ENCODE measurements at places on chromosomes 12 and 14.

DNA sequence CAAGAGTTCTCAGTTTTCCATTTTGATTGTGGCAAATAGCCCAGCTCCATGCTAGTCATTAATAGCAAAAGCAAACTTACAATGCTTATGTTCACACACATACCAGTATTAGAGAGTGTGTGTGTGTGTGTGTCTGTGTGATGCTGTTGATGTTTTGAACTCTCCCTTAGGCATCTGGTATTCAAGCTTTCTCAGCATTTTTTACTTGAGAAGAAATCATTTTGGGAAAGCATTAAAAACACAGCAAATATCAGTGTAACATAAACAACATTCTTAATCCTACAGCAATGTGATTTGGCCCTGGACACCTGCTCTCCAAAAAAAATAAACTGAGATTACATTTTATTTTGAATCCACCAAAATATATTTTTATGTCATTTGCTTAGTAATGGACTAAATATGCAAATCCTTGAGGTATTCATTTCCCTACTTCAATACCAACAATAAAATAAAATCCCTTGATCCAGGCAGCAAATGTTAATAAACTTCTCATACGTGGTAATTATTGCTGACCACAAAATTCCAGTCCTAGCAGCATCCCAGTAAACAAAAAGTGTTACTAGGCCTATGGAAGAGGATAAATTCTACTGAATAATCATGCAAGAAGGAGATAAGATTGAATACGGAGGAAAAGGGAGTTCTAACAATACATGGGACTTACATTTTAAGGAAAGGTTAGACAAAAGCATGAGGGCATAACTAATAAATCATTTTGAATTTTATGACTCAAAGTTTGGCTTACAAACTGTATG, 249.5 kb upstream of the CLEC14A start:
- no peak for DNase-seq

DNA sequence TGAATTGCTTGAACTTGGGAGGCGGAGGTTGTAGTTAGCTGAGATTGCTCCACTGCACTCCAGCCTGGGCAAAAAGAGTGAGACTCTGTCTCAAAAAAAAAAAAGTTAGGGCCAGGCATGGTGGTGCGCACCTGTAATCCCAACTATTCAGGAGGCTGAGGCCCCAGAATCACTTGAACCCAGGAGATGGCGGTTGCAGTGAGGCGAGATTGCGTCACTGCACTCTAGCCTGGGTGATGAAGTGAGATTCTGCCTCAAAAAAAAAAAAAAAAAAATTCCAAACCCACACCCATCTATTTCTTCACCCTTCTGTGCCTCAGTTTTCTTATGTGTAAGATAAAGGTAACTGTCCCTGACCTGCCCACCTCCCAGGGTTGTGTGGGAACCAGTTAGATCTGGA, 11.0 kb upstream of the MLXIP start:
- DNase-seq, result no peak

DNA sequence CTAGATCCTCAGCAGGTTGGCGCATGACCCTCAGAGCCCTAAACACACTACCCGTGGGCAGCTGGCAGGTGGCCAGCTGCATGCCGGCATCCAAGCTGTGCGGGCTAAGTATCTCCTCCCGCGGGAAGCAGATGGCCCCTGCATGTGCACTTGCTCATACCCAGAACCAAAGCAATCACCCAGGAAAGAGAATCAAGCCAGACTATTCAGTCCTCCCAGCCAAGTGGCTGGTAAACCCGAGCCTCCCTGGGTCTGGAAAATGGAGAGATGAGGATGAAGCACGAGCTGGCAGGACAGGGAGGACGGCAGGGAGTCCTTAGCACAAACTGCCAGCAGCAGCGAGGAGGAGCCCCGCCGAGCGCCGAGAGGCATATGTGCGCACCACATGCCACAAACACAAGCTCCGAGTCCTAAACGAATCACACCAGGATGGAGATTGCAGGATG, 139.7 kb downstream of the RIMBP2 start:
- DNase-seq, result no peak

GRCh38 chr12:57717131-57717530, 21.4 kb downstream of the AGAP2 start:
- DNase-seq, result no peak

DNA sequence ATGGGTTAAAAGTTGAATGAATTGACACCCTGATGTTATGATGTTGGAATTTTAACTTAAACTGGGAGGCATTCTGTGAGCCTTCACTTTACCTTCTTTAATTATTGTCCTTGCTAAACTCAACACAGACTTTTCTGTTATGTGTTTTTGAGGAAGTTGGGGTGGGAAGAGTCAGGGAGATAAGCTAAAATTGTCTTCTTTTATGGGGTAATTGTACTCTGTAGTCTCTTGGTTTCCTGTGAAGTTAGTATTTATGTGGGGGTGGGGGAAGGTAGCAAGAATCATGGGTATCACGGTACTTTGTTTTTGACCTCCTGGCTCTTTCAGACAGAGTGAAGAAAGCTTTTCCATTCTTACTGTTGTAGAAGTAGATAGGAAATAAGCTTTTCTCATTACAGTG, 32.9 kb downstream of the RAB21 start:
- DNase-seq, result no peak

- no peak for DNase-seq
Measured at GRCh38 chr14:69499436-69499835, 14.9 kb downstream of the PLEKHD1 start.
